ENCODE measurements at places on chromosomes 5 and 9.

DNA sequence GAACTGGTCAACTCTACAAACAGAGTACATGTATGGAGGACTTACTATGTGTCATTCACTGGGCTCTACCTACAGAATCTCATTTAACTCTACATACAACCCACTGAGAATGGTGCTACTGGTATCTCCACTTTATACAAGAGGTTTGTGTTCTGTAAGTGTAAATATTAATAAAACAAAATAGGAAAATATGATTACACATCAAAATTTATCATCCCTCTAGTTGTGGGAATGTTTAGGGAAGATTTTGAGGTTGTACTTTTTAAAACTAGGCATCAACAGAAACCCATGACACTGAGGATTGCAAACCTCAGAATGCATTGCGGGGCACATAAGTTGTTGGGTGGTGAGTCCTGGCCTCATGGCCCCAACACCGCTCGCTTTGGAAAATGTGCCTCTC, 11.7 kb downstream of the SH3RF2 start:
- DNase-seq, result no peak

DNA sequence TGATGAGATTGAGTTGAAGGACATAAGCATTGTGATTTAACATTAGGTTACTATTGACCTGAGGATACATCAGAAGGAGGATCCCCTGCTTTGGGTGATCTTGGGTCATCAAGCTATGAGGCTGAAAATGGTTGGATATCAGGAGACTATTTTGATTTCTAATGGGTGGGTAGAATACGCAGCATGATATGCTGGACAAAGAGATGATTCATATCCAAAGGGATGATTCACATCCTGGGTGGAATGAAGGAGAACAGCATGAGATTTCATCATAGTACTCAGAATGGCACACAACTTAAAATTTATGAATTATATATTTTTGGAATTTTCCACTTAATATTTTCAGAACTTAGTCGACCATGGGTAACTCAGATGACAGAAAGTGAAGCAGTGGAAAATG, 1759.5 kb upstream of the C9orf72 start:
- no peak for DNase-seq

- DNase-seq, result no peak
These were observed 20.0 kb upstream of the MYOT start for GRCh38 chr5:137847687-137848086.

- no peak for DNase-seq
These were observed 19.1 kb upstream of the ARSI start for GRCh38 chr5:150321784-150322183.

- no peak for DNase-seq
These were observed 482.3 kb downstream of the SPOCK1 start for GRCh38 chr5:137016783-137017324.

- no peak for DNase-seq
These were observed 18.8 kb downstream of the SRD5A1 start for GRCh38 chr5:6652025-6652424.

Measured in suppressor macrophage treated with lipopolysaccharide for 4 hours (primary cell).